ENCODE measurements at places on chromosomes 2 and 18.

GRCh38 chr18:8609659-8610458, 622 bp downstream of the RAB12 start:
- DNase-seq: no peak

DNA sequence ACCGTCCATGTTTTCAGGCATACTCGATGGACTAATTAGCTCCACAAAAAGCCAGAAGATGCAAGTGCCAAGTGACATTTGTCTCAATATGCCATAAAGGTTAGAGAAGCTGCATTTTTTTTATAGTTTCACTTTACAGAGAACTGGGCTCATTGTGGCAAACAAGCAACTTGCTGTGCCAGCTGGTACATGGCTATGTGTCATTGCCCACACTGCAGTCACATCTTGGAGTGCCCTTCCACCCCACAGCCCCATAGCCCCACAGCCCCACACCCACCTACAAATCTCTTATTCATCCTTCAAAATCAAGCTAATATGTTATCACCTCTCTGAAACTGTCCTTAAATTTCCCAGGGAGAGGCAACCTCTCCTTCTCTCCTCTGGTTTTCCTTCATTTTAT, 451.9 kb downstream of the ARHGAP15 start:
- no peak for DNase-seq

GRCh38 chr2:154549869-154550268, 148.6 kb upstream of the KCNJ3 start:
- no peak for DNase-seq

- DNase-seq: peak; percentile 66
Observed at GRCh38 chr2:71781695-71782228, 328.4 kb downstream of the DYSF start.

GRCh38 chr2:46273919-46274318, 23.3 kb upstream of the EPAS1 start:
- no peak for DNase-seq

DNA sequence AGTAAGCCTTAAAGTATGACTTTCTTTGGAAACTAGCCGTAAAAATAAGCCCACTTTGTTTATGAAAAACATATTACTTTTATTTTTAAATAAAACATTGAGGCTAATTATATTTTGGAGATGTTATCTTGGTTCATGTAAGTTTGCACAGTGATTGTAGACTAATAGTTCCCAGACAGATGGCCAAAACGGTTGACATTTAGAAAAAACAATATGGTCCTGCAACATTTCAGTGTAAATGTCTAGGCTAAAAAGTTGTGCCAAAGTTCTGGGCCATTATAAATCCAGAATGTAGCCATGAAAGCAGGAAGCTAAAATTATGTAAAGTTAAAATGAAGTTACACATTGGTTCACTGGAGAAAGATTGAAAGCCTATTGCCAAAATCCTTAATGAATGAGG, 43.6 kb downstream of the SLC5A7 start:
- DNase-seq: no peak

GRCh38 chr2:196242131-196242620, 70.8 kb upstream of the STK17B start:
- no peak for DNase-seq

- DNase-seq: no peak
Observed at GRCh38 chr2:63189026-63189425, 138.4 kb downstream of the OTX1 start.

GRCh38 chr2:133945089-133945488, 308.8 kb upstream of the MGAT5 start:
- DNase-seq: peak; percentile 45

GRCh38 chr18:62018034-62018758, 125.4 kb upstream of the RNF152 start:
- no peak for DNase-seq

GRCh38 chr2:128371248-128371630, 52.6 kb upstream of the HS6ST1 start:
- no peak for DNase-seq

DNA sequence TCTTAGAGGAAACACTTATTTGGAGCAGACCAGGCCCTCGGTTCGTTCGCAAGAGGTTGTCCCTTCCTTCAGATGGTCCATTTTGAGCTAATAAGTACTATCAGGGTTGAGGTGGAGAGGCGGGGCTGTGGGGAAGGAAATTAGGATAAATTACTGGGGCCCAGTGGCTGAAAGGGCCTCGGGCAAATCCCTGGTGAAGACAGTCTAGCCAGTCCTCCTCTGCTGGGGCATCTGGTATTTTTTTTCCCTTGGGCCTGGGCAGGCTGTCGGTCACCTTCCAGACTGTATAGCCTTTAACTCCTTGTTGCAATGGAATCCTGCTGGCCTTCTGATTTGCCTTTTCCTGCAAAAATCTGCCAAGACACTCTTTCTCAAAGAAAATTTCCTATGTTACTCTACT, 1.7 kb upstream of the MYO3B start:
- DNase-seq: no peak

DNA sequence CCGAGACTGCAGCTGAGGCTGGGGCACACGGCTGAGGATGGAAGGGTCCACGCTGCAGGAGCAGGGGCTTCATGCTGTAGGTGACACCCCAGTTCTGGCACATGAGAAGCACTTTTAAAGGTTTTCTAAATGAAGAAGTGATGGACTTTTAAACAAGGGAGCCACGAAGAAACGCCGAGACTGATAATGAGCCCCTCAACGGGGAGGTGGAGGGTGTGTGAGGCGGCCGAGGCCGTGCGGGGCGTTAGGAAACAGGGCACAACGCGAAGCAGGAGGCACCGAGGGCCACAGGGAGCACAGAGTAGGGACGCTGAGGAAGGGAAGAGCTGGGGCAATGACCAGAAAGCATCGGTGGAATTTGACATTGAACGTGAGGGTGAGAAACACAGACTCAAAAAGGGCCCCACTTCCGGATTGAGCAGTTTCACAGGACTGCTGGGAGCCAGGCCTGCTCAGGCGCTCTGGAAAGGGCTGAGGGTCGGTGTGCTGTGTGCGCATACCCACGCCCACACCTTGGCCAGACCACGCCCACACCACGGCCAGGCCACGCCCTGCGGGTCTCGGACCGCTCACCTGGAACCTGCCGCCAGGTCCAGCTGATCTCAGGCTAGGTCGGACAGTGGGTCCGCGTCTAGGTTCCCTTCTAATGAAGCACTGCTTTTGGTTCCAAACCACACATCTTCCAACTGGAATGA, 115.7 kb downstream of the GYPC start:
- DNase-seq: no peak

DNA sequence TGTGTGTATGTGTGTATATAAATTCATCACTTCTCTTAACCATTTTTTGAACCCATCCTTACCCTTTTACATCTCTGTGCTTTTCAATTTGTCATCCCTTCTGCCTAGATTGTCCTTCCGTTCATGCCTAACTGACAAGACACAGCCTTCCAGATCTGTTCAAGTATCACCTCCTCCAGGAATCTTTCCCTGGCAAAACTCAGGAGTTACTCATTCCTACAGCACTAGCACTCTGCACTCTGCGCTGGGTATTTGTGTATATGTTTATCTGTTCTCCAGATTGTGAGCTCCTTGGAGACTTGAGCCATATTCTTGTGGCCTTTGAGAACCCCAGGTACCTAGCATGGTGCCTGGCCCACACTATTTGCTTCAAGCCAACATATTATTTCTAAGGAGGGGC, 26.8 kb upstream of the ASXL2 start:
- DNase-seq: no peak

DNA sequence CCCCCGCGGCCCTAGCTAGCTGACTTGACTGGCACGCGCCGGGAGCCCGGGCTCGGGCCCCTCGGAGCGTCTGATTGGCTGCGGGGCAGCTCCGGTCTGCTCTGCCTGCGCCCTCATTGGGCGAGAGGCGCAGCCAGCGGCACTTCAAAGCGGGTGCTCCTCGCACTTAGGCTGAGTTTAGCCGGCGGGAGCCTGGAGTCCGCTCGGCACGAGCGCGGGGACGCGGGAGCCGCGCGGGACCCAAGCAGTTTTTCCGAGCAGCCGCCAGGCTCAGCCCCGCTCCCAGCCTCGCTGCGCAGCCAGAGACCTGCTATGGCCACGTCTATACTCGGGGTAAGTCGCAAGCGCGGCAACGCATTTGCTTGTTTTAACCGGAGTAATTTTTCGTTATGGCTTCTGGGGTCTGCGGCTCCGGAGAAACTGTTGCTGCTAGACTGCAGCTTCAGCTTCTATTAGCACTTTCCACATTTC, at the start of gene SP9:
TSS of gene SP9 (plus strand) at position 174 of the 471 bp plus-strand sequence. CDS start at position 313, 139 bp downstream.
- DNase-seq: no peak

DNA sequence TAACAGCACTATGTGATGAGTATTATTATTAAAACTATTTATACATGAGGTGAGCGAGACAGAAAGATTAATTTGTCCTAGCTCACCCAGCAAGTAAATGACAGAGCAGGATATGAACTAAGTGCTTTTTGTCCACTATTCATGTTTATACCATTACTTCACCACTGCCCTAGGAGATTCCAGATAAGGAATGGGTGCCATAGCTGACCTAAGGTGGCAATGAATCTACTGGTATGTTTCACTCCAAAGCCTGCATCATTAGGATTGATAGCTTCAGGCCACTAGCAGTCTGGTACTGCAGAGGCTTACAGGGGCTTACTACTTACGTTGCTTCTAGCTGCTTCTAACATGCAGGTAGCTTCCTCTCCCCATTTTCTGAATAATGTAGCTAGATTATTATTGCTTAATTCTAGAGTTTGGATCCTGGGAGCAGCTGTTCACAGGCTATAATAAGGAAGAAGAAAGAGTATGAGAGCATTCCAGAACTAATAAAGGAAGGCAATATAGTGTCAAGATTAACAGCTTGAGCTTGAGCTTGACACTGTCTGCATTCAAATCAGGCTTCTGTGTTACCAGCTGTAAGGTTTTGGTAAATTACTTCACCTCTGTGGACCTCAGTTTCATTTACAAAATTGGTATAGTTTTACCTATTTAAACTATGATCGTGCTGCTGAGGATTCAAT, 153.7 kb downstream of the GALNT3 start:
- no peak for DNase-seq
